ENCODE measurements at places on chromosomes 3 and 15.

DNA sequence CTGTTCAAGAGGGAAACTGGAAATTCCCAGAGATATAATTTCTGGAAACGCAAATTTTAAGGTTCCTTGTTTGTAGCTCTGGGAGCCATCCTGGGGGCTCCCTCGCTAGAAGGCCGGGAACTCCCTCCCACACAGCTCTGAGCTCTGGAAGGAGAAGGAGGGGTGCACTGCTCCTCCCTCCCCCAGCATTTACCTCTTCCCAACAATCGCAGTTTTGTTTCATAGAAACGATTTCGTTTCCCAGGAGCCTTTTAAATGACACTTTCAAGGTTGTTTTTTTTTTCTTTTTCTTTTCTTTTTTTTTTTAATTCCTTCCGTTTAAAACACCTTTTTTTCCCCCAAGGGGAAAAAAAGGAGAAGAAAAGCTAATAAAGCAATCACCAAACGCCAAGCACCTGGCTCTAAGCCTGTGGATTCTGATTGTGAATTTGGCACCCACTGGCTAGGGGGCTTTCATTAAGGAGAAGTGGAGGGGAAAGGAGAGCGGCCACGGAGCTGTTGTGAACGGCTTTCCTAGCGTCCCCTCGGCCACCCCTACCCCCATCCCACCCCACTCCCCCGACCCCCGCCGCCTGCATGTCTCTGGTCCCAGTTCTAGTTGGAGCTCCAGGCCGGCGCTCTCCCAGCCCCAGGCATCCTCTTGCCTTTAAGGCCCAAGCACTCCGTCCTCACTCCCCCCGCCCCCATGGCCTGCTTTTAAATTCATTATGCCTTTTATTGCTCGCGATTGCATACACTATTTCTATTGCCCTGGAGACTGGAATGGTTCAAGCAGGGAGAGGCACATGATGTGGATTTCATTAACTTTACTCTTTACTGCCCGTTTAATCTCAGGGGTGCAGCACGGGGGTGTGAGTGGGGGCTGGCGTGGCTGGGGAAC is 13.6 kb upstream of the CCDC33 start:
- DNase-seq = no peak

DNA sequence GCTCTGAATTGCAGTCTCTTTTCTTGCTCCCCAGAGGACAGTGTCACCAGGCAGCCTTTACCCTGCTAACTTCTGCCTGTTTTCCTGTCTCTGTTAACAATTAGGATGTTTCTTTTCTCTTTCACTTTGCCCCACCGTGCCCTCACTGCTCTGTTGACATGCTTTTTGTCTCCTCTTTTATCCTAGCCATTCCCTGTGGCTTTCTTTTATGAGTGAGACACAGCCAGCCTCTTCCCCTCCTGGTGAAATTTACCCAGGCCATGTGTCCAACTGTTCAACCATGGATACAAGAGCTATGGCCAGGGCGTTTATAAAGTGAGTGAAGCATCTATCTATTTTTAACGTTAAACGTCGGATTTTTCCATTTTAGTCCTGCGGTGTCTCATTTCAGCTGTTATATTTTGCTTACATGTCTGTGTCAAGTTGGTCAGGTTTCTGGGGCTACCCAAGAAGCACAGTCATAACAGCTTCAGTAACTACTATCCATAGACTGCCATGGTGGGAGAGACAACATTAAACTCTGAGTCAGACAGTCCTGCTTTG is 443.2 kb upstream of the AZI2 start:
- DNase-seq = no peak

- DNase-seq = no peak
Observed at GRCh38 chr3:46905661-46906451, 28.3 kb downstream of the PTH1R start.

GRCh38 chr3:52268036-52268435 is 10.4 kb downstream of the WDR82 start:
- DNase-seq = no peak

- no peak for DNase-seq
Observed at GRCh38 chr3:76096036-76096435, 310.7 kb upstream of the ZNF717 start.

- no peak for DNase-seq
Observed at GRCh38 chr3:184716622-184717398, 4.9 kb upstream of the MAGEF1 start.

DNA sequence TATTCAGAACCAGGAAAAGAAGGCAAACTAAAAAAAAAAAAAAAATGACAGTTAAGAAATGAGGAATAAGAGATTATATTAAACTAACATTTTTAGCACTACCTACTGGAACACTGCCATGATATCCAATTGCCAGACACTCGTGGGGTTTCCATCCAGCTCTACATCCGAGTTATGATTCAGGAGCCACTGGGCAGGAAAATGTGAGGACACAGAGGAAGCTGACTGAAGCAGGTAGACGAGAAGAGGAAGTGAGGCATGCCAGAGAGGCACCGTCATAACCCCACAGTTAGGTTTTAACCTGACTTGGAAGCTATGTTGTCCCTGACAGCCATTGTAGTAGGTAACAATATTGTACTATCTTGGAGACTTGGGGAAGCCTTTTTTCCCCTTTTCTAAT is 495.0 kb downstream of the NLGN1 start:
- no peak for DNase-seq

- DNase-seq = no peak
Observed at GRCh38 chr3:61562042-61562720, 810 bp downstream of the PTPRG start.

DNA sequence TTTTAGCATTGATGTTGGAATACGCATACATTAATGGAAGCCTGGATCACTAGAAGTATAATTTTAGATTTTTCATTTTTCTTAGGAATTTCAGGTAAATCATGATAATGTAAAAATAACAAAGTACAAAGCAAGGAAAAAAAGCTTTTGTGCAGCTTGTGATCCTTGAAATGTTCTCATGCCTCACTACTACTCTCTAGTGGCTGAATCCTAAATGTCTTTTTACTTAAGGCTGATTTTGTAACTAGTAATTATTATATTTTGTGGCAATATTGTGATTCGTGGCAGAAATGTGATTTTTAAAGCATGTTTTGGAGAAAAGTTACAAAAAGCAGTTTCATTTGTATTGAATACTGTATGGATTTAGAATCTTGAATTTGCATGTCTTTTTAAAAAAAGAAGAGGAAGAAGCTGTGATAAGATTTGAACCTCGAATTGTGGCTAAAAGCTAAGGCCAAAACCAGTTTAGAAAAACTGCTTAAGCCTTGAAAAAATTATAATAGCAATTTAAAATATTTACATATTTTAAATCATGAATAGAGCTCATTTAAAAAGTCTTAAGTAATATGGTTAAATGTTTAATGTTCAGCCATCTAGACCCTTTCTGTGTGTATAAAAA is 39.0 kb downstream of the U2SURP start:
- DNase-seq = no peak

DNA sequence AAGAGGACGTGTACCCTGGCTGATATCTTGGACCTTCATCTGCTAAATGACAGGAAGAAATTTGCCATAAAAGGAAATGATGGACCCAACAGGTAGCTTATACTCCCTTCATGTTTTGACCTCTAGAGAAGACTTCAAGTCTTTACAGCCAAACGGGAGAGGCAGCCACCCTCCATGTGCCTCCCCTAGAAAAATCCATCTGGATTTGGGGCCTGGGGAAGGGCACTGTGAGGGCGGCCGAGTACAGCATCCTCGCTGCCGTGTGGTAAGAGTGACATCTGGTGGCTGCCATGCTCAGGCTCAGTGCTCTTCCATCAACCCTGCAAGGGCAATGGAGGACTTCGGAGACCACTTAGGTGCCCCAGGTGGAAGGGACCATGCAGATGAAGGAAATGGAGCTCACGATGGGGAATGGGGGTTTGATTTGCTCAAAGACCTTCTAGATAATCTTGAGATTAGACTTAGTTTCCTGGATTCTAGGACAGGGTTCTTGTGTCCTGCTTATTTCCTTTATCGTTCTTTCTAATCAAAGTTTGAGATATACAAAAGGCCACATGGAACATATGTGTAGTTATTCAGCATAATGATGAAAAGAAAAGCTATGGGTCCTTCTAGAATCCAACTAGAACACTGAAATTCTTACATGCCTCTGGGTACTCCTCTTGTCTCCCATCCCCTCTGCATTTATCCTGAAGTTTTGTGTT is 44.4 kb downstream of the AQP9 start:
- DNase-seq = no peak

GRCh38 chr3:169841171-169841570 is 28.5 kb upstream of the LRRC34 start:
- DNase-seq = no peak

DNA sequence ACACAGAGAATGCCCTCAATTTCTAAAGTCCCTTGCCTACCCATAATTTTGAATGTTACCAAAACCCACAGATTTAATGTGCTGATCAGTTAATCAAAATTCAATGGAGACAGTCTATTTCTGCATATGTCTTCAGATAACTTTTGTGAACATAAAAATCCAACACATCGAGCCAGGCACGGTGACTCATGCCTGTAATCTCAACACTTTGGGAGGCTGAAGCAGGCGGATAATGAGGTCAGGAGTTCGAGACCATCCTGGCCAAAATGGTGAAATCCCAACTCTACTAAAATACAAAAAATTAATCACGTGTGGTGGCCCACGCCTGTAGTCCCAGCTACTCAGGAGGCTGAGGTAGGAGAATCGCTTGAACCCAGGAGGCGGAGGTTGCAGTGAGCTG is 49.3 kb downstream of the PEAK1 start:
- DNase-seq = no peak

- no peak for DNase-seq
Observed at GRCh38 chr15:36914960-36915808, 185.2 kb downstream of the MEIS2 start.

DNA sequence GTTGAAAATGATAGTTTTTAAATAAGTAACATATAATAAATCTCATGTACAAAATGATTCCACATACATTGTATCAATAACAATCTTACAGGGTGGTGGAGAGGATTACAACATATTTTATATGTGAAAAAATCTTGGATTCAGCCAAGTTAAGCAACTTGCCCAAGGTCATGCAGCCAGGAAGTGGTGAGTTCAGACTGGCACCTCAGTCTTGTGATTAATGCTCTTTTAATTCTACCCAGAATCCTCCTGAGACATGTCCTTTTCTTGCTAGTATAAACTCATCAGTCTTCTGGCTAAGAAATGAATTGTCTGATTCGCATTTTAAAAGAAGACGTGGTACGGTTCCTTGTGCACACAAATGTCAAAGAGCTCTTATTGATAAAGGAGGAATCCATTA is 4.5 kb upstream of the MYRIP start:
- DNase-seq = no peak

- DNase-seq = no peak
Observed at GRCh38 chr15:89671687-89672086, 7.5 kb downstream of the PLIN1 start.

- no peak for DNase-seq
Observed at GRCh38 chr15:98398056-98398455, 250.3 kb upstream of the IGF1R start.

GRCh38 chr3:192892981-192893700 is 24.5 kb downstream of the MB21D2 start:
- no peak for DNase-seq

GRCh38 chr15:99917252-99917651 is 184.0 kb upstream of the LYSMD4 start:
- no peak for DNase-seq

DNA sequence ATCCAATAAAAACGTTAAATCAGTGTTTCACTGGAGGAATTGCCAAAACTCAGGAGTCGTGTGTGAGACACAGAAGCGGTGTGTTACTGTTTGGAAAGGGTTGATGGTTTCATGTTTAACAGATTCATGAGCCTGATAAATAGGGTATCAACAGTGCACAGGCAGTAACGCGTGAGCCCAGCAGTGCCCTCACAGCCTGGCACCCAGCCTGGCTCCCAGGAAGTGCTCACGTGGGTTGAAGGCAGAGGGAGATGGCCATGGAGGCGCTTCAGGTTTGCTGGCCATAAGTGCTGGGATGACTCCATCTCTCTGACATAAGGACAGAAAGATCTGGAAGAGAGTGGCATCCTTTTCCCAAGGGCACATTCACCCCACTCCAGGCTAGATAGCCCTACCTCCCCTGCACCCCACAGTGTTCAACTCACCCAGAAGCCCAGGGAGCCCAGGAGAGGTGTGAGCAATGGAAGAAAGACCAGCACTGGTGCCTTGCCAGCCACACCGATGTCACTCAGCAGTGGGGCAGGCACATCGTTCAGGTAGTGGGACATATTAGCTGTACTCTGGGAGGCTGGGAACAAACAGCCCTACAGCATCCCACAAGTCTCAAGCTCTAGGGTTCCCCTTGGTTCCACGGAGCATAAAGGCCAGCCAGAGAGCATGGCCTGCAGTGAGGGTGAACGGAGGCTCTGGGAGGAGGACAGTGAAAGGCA is 164.3 kb downstream of the LRRK1 start:
- no peak for DNase-seq

GRCh38 chr3:69087030-69087791 is 2.5 kb downstream of the ARL6IP5 start:
- DNase-seq = no peak

- no peak for DNase-seq
Observed at GRCh38 chr3:39474126-39474515, 6.6 kb downstream of the MOBP start.

DNA sequence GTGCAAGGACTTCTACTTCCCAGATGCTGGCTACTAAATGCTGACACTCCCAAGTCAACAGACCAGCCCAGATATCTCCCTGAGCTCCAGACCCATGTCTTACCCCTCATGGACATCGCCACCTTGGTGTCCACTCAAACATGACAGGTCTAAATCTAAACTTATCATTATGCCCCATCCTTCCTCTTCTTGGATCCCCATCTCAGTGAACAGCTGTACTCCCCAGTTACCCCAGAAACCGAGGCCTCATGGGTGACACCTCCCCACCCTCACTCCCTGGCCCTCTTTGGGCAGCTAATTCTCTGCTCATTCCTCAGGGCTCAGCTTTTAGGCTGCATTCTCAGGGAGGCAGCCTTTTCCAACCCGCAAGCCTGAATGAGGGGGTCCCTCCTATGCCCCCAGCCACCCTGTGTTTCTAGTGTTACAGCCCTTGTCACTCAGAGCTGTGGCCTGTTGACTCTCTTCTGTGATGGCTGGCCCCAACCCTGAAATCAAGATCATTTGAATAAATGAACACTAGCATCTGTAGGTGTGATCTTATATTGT is 5.4 kb downstream of the EHD4 start:
- no peak for DNase-seq

DNA sequence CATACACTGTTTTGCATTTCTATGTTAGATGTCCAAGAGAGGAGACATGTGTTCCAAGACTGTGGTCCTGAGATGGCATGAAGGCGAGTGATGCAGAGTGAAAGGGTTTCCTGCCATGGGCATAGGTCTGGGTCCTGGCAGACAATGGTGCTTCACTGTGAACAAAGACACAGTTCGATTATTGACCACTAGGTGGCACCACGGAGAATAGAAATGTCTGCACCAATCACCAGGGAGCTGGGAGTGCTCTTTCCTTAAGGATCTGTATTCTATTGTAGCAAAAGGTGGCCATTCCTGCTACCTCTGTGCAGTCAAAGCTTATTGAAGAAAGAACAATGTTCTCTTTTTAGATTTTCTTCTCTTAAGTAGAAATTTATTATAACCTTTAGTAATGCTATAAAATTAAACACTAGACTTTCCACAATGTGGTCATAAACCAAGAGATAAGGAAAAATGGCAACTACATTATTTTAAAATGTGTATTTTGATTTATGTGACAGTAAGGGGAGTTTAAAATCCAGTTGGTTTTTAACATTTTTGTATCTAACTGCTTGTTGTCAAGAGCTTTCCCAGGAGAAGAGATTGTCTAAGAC is 88.7 kb downstream of the GABRG3 start:
- DNase-seq = no peak

GRCh38 chr15:67097930-67098740 is 32.7 kb downstream of the SMAD3 start:
- no peak for DNase-seq

Data from activated naive CD8-positive, alpha-beta T cell treated with anti-CD3 and anti-CD28 coated beads, Interleukin-2, amount 50 U/mL, for 16 hours (primary cell).